ENCODE measurements at places on chromosomes 7 and 10. TPM values are rescaled to one million over a fixed set of nuclear protein-coding genes. Genes with fewer than 3 reads are reported as not detected.

GRCh38 chr10:101040061-101040460 lies 9.0 kb downstream of the SFXN3 start:
- DNase-seq = no peak
- H3K4me1 ChIP-seq = peaks cover 15% of the 10 kb centered on the region
- no peak overlapping the region for H3K27ac ChIP-seq

- no peaks in the 10 kb centered on the region for H3K4me1 ChIP-seq
- no peaks in the 10 kb centered on the region for H3K36me3 ChIP-seq
- H3K4me3 ChIP-seq = no peak overlapping the region
- DNase-seq = no peak
- H3K27me3 ChIP-seq = no peaks in the 10 kb centered on the region
Observed at GRCh38 chr10:111440501-111440900, 363.7 kb downstream of the ADRA2A start.

DNA sequence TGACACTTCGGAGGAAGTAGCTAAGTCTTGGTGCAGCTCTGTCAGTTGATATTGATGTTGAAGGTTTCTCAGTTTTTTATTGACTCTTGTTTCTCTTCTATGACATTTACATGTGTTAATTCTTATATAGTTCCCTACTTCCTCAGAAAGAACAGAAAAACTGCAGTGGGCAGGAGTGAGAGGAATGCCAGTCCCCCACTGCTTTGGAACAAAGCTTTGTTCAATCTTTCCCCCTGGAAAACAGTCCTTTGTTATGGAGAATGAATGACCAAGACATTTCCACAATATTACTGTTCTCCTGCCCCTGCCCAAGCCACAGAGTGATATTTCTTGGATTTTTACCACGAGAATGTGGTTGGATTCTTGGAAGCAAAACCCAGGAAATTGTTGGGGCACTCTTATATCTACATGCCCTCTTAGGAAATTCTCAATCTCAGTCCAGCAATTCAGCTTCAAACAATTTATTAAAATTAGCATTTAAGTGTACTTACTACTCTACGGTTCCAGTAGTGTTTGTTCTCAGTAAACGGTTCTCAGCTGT lies 258.0 kb upstream of the KCND2 start:
- H3K4me1 ChIP-seq = no peaks in the 10 kb centered on the region
- DNase-seq = no peak
- H3K4me3 ChIP-seq = no peak overlapping the region
- no peaks in the 10 kb centered on the region for H3K27me3 ChIP-seq

DNA sequence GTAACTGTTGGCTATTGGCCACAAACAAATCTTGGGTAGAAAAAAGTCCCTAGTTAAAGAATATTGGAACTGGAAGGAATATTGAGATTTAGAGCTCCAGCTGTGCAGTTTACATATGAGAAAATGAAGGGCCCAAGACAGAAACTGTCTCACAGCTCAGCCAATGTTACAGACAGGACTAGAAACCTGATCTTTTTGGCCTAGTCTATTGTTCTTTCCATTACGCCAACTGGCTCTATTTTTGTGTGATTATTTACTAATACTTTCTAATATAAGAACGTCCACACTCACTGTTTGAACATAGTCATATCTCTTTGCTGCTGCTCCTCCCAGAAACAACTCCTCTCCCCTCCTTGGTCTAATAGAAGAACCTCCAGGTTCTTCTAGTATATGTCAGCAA lies 1.2 kb downstream of the WEE2 start:
- no peak overlapping the region for H3K4me3 ChIP-seq
- no peak overlapping the region for H3K27ac ChIP-seq
- no peak for DNase-seq
- no peaks in the 10 kb centered on the region for H3K27me3 ChIP-seq
- no peaks in the 10 kb centered on the region for H3K36me3 ChIP-seq

GRCh38 chr7:29989257-29989995 lies at the start of gene SCRN1:
TSS of gene SCRN1 (minus strand) at chr7:29989801. CDS start at chr7:29969067, 20,734 bp downstream.
- no peaks in the 10 kb centered on the region for H3K36me3 ChIP-seq

Gene SEM1
- total RNA-seq = 31.1 TPM

- H3K36me3 ChIP-seq = no peaks in the 10 kb centered on the region
- H3K27ac ChIP-seq = no peak overlapping the region
- DNase-seq = no peak
- H3K27me3 ChIP-seq = no peaks in the 10 kb centered on the region
Observed at GRCh38 chr10:126618466-126618865, 52.0 kb downstream of the C10orf90 start.
